ENCODE measurements at places on chromosomes 5 and 9. TPM values are rescaled to one million over a fixed set of nuclear protein-coding genes. Genes with fewer than 3 reads are reported as not detected.

DNA sequence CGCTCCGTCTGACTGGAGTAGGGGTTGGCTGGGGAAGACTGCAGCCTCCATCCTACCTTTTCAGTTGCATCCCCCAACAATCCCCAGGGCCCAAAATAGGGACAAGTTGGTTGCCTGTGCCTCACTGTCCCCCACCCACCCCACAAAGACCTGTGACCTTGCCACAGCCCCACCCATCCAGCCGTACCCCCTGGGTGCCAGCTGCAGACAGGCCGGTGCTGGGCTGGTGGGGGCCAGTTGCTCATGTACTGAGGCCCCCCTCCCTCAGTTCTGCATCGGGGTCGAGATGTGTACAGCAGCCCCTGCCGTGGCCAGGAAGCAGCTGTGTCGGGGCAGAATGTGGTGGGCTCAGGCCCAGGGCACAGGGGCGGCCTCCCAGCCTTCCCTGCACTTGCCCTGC is 374 bp downstream of the LCNL1 start:
- no peaks in the 10 kb centered on the region for H3K4me1 ChIP-seq
- H3K4me3 ChIP-seq = no peak overlapping the region
- H3K27me3 ChIP-seq = no peaks in the 10 kb centered on the region
- DNase-seq = no peak
- H3K36me3 ChIP-seq = no peaks in the 10 kb centered on the region
- H3K27ac ChIP-seq = no peak overlapping the region

The SPINK7 gene
- total RNA-seq = not detected

DNA sequence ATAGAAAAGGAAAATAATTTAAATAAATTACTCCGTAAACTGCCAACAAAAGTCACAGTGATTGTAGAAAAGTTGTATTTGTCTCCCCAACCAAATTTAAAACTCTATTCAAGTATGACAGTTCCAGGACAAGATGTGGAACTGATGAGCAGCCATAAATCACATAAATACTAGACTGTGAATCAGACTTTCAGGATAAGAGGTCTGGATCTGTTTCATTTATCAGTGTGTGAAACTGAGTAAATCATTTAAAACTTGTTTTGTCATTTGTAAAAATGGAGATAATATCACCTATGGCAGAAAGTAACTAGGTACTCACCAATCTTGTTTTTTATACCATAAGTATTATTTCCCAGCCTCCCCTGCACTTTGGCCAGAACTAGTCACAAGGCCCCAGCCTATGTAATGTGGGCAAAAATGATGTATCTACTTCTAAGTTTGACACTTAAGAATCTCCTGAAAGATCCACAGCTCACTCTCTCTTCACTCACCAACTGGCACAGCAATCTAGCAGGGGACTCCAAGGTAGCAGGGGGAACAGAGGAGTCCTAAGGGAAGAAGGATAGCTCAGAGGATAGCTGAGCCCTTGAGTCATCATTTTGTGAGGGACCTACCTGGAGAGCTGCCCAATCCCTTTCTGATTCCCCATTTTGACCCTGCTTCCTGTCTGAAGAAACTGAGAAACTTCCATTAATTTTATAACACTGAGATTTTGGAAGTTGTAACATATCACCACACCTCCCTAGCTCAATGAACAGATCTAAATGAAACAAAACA is 31.6 kb downstream of the TMEM161B start:
- H3K36me3 ChIP-seq = no peaks in the 10 kb centered on the region
- no peak overlapping the region for H3K4me3 ChIP-seq
- no peak overlapping the region for H3K27ac ChIP-seq
- H3K4me1 ChIP-seq = no peaks in the 10 kb centered on the region

GRCh38 chr9:124251605-124252378 is 6.0 kb upstream of the NEK6 start:
- no peak overlapping the region for H3K27ac ChIP-seq
- no peak for DNase-seq
- no peaks in the 10 kb centered on the region for H3K36me3 ChIP-seq

The APC gene
- total RNA-seq = 37.6 TPM

The ELAVL2 gene
- not detected for total RNA-seq
